Smooth muscle cell of the brain vasculature (primary cell): ENCODE measurements at places on chromosomes 6 and 20.

DNA sequence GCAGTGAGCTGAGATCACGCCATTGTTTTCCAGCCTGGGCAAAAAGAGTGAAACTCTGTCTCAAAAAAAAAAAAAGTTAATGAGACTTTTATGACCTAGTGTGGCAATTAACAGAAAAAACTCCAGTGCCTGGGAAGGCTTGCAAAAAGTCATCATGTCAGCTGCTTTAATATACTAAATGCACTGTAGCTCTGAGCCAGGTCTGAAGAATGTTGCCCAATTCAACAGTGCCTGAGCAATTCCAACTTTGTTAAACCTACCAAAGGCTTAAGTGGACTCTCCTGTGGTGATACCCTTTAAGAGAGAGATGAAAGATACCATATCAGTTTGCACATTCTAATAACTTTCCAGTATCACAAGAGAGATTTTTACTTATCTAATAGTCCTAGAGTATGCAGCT lies 6.5 kb upstream of the ROS1 start:
- no peak for DNase-seq

DNA sequence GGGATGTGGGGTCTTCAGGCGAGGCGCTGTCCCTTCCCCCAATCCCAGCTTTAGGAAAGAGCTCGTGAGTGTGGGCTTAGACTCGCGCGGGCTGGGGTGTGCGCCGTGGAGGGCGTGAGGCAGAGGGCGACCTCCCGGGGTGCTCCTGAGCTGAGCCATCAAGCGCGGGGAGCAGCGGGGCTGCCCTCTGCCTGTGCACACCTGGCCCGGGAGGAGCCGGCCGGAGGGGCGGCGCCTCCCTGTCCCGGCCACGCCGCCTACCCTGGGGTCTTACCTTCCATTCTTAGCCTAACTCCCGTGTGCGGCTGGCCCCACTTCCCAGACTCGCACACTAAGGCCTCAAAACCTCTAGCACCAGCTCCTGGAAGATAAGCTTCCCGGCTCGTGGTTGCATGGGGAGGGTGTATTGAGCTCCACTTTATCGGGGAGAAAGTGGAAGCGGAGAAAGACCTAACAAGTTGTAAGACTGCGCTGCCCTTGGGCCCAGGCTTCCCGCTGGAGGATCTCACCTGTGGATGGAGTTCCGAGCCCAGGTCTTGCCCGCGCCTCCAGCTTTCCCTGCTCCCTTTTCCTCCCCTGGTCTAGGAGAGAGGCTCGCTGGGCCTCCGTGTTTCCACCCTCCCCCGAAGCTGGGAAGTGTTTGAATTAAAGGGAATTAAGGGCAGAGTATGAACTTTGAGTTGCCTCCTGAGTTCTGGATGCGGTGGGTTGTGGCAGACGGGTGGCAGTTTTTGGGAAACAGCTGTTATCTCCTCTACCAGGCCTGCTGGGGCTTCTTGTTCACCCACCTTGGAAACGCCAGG lies 1.2 kb downstream of the DNMT3B start:
- DNase-seq = no peak

GRCh38 chr6:35729722-35730121 lies 7.1 kb upstream of the ARMC12 start:
- DNase-seq = no peak

- no peak for DNase-seq
Observed at GRCh38 chr20:50969435-50969834, 10.8 kb downstream of the MOCS3 start.

DNA sequence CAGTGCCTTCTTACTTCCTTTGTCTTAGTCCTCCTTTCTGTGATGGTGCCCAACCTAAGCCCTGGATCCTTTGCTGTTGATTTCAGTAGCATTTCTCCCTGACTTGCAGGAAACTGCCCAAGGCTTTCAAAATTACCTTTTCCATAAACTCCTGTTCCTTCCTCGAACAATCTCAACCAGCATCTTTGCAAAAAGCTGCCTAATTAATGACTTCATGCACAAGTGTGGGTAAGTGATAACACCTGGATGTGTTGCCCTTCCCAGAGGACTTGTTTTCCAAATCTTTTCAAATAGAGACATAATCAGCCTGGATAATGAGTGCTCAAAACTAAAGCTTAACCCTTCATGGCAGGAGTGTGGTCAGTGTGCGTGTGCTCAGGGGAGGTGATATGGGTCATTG lies 118.0 kb downstream of the PCSK2 start:
- DNase-seq = no peak

- no peak for DNase-seq
Observed at GRCh38 chr6:144443157-144443556, 158.0 kb downstream of the UTRN start.

- no peak for DNase-seq
Observed at GRCh38 chr20:17343656-17344452, 117.0 kb downstream of the PCSK2 start.

DNA sequence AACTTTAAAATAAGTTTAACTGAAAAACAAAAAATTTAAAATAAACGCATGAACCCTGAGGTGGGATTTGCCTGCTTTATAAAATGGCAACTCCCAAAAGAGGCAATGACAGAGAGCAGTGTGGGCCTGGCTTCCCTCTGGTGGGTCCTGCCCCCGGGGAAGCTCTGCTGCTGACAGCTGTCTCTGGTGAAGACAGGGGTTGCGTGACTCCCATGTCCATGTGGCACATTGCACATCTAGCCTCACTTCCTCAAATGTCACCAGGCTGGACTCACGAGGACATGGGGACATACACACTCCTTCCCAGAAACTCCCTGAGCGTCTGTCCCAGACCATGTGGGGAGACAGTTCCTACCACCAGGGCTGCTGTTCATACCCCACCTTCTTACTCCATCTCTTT lies 66.2 kb downstream of the ABHD12 start:
- DNase-seq = no peak

DNA sequence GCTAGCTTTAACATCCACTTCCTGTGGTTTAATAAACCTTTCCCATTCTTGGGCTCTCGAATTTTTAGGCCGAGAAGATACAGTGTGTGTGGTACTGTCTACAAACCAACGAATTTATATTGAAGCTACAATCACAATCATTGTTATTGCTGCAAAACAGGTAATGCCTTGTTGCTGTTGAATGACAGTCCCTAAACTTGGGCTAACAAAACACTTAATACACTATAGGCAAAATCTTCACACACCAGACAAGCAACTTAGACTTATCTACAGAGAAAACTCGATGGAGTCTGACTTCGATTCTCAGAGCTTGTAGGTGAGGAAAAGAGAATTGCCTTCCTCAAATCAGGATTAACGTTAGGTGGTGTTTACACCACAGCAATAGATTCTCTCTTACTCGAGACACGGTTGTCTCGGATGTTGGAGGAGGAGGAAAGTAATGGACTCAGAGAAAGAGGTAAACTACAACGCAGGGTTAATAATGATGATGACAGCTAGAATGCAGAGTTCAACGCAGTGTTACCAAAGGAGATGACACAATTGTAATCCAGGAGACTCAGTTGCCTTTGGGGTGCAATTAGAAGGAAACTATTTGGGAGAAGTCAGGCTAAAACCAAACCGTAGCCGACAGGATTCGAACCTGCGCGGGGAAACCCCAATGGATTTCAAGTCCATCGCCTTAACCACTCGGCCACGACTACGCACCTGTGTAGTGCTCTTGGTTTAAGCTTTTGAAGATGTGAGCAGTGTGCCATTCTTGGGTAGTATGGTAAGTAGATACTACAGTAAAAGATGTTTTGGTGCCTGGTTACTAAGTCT lies 32.5 kb upstream of the ZNF184 start:
- DNase-seq = no peak

DNA sequence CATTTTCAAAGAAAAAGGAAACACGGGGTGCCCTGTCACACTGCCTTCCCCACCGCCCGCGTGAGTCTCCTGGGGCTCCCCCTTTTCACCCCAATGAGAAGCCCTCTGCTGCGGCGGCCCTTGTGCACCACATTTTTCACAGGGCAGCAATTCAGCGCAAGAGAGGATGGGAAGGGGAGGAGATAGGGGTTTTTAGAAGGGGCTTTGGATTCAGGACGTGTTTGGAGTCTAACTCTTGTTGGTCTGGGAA lies 726 bp upstream of the ARFGEF3 start:
- no peak for DNase-seq

DNA sequence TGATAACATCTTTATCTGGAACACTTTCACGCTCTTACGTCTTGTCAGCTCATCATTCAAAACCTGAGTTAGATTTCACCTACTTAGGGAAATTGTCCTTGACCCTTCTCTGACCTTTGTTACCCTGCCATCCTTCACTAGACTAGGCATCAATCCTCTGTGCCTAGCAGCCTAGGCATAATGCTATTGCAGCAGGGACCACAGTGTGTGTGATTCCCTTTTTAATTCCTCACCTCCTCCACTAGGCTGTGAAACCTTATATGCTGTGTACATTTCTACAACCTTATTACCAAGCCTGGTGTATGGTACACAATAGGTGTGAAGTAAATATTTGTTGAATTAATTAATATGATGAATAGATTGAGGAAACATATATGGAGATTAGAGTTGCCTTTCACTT lies 66.7 kb upstream of the DEFB112 start:
- DNase-seq = no peak

DNA sequence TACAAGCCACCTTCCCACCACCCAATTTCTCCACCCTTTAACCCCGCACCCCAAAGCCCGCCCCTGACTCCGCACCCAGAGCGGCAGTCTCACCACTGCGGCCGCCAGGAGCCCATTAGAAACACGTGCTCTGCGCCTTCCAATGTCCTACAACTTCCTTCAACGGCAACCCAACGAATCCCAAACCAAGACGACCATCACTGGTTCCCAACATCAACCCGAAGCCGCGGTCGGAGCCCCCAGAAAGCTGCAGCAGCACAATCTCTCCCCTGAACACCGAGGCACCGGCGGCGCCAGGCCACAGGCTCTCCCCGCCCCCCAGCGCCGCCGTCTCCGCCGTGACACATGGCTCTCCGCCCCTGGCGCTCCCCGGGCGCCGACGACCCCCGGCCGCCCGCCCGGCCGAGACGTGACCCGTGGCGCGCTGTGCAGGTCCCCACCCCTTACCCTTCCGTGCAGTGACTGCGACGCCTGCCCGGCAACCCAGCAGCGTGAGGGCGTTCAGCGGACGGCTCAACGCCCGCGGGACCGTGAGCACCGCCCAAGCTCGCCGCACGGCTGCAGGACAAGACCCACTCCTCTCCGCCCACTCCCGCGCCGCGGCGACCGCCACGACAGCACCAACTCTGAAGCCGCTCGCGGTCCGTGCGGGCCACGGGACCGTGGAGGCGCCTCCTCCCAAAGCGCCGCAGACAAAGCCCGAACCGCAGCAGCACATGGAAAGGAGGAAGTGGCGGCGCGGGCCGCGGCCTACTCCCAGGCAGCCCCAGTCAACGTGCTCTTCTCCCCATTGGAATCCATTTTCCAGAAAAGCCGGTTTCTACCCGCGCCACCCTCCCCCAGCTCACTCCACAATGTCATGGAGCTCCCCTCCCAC lies 551 bp downstream of the SYNCRIP start:
- no peak for DNase-seq

DNA sequence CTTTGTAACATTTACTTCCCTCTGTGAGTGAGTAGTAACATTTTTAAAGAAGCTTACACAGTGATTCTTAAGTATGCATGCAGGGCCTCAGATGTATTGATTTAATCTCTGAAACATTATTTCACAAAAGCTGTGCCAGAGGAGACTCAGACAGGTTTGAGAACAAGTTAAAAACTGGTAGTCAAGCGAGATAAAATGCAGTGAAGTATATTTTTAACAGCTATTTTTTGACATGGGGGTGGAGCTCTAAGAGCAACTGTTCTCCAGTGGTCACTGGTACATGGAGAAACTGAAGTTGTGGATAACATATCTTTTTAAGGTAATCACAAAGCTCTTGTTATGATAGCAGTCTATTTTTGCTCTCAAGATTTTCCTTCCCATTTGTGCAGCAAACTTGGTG lies 20.4 kb downstream of the DSTN start:
- DNase-seq = no peak

DNA sequence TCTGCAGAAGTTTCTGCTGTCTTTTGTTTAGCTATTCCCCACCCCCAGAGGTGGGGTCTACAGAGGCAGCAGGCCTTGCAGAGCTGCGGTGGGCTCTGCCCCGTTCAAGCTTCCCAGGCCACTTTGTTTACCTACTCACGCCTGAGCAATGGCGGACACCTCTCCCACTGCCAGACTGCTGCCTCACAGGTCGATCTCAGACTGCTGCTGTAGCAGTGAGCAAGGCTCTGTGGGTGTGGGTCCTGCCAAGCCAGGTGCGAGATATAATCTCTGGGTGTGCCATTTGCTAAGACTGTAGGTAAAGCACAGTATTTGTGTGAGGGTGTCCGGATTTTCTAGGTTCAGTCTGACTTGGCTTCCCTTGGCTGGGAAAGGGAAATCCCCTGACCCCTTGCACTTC lies 23.6 kb upstream of the ZNF337 start:
- DNase-seq = no peak

DNA sequence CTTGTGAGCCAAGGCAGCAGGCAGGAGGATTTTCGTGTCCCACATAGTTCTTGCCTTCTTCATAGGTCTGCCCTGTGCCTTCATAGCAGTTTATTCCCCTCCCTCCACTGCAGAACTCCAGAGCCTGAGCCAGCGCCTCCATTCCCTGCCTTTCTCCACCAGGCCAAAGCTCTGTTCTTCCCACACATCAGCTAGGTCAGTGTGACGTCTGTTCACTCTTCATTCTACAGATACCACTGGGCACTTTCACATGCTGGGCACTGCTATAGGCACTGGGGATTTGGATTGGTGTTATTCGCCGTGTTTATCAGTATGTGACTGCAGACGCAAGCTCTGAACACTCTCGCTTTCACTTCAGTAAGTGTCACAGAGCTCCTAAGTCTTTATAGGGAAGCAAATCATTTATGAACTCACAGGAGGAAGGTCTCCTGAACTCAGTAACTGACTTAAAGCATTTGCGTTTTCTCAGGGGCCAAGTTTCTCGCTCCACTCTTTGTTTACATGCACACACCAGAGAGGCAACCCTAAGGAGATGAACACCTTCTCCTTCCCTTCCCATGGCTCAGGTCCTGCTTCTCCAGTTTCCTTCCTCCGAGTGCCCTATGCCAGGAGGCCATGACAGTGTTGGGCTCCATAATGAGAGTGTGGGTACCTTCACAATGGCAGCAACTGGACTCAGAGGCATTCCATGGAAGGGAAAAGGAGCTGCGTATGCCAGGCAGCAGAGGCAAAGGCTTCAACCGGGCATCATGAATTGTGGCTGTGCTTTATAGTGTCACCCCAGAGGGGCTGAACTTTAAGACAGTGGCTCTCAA lies 6.3 kb upstream of the APMAP start:
- DNase-seq = no peak

- no peak for DNase-seq
Observed at GRCh38 chr20:57260934-57261333, 5.5 kb downstream of the BMP7 start.
